ENCODE measurements at places on chromosomes 16 and 17.

DNA sequence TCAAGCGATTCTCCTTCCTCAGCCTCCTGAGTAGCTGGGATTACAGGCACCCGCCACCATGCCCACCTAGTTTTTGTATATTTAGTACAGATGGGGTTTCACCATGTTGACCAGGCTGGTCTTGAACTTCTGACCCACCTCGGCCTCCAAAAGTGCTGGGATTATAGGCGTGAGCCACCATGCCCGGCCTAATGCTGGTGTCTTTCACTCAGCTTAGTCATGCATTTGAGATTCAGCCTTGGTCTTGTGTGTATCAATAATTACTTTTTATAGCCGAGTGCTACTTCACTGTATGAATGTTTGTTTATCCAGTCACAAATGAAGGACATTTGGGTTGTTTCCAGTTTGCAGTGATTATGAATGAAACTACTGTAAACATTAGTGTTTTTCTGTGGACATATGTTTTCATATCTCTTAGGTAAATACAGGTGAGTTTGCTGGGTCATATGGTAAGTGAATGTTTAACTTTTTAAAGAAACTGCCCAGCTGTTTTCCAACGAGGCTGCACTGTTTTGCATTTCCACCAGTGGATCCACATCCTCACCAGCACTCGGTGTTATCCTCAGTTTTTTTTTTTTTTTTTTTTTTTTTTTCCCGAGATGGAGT lies 11.0 kb upstream of the PLCG2 start:
- H3K4me3 ChIP-seq = no peak overlapping the region
- no peaks in the 10 kb centered on the region for H3K27me3 ChIP-seq
- H3K36me3 ChIP-seq = no peaks in the 10 kb centered on the region
- no peak overlapping the region for H3K27ac ChIP-seq
- DNase-seq = no peak

DNA sequence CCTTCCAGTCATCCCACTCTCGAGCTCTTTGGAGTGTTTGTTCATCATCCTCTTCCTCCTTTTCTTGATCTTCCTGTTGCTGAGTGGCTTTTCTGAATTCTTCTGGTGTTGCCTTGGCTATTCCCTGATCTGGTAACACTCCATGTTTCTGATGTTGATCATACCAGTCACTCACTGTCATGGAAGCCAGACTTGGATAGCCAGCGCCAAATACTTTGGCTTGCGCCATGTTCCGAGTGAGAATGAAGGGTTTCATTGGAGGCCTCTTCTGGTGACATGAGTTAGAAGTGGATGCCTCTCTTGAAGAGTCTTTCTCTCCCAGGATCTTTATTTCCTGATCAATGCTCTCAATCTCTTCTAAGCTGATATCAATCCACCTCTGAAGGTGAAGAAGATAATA lies 31.2 kb downstream of the TEX14 start:
- peaks cover 7% of the 10 kb centered on the region for H3K27me3 ChIP-seq
- H3K4me1 ChIP-seq = peaks cover 19% of the 10 kb centered on the region
- no peak for DNase-seq
- H3K36me3 ChIP-seq = peaks cover 5% of the 10 kb centered on the region

GRCh38 chr16:22933173-22933572 lies 119.2 kb downstream of the HS3ST2 start:
- H3K27me3 ChIP-seq = peaks cover 29% of the 10 kb centered on the region
- no peak overlapping the region for H3K27ac ChIP-seq
- no peak overlapping the region for H3K4me3 ChIP-seq
- no peak for DNase-seq
- no peaks in the 10 kb centered on the region for H3K4me1 ChIP-seq
- no peaks in the 10 kb centered on the region for H3K36me3 ChIP-seq

DNA sequence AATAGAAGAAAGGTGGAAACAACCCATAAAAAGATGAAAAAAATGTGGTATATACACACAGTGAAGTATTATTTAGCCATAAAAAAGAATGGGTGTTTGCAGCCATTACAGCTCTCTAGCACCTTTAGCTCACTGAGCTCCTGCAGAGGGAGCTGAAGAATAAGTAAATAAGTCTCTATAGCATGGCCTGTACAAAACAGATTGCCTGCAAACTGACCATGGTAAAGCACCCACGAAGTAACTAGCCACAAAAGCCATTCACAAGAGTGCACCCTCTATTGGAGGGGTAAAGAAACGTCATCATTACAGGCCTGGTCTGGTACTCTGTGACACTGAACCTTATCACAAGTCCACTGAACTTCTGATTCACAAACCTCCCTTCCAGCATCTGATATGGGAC lies 76.3 kb downstream of the USP32 start:
- no peak overlapping the region for H3K4me3 ChIP-seq
- DNase-seq = no peak
- peaks cover 16% of the 10 kb centered on the region for H3K36me3 ChIP-seq
- H3K27ac ChIP-seq = no peak overlapping the region
- H3K27me3 ChIP-seq = no peaks in the 10 kb centered on the region

- no peak overlapping the region for H3K4me3 ChIP-seq
- no peaks in the 10 kb centered on the region for H3K36me3 ChIP-seq
- no peak for DNase-seq
- H3K27ac ChIP-seq = no peak overlapping the region
Measured at GRCh38 chr16:74034862-74035261, 261.8 kb upstream of the PSMD7 start.

DNA sequence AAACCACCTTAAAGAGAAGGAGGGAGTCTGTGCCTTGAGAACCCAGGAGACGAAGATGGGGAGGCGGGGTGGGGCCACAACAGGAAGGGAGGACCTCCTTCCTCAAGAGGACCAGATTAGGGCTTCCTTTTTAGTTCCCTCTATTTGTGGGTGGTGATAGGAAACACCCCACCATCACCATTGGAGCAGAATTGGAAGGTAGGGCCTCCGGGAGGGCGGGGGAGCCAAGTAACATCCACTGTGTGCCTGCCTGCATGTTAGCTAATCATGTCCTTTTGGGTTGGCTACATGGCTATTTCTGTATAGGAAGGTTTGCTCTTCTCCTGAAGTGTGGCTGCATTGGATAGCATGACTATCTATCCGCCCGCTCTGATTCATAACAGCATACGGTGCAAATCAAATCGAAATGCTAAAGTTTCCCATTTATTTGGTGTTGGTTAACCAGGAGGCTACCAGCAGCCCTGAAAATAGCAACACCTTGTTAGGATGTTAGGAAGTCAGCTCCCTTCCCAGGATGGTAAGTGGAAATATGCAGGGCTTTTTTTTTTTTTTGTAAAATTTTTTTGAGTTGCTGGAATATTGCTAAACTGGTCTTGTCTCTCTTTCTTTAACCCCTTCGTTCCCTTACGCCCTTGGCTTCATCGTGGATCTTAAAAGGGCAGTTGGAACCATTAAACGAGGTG lies 4.2 kb downstream of the SYT17 start:
- no peak overlapping the region for H3K27ac ChIP-seq
- H3K36me3 ChIP-seq = no peaks in the 10 kb centered on the region
- H3K27me3 ChIP-seq = peaks cover 22% of the 10 kb centered on the region

DNA sequence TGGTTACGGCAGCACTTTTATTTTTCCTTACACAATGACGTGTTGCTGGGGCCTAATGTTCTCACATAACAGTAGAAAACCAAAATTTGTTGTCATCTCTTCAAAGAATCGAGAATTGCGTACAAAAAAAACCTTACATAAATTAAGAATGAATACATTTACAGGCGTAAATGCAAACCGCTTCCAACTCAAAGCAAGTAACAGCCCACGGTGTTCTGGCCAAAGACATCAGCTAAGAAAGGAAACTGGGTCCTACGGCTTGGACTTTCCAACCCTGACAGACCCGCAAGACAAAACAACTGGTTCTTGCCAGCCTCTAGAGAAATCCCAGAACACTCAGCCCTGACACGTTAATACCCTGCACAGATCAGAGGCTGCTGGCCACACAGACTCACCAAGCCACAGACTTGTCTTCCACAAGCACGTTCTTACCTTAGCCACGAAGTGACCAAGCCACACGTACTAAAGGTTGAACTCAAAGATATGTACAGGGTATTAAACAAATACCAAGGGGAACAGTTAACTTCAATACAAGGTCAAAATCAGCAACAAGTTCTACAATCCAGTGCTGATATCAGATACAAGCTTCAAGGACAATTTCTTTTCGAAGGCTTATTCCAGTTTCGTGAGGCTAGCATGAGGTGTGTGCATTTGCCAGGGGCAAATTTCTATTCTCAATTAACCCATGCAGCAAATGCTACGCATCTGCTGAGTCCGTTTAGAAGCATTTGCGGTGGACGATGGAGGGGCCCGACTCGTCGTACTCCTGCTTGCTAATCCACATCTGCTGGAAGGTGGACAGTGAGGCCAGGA lies 2.4 kb downstream of the ACTG1 start:
- peak overlapping the region; percentile 93 for H3K27ac ChIP-seq
- no peak for DNase-seq
- H3K4me3 ChIP-seq = peak overlapping the region; percentile 96
- peaks cover 43% of the 10 kb centered on the region for H3K36me3 ChIP-seq
- peaks cover 11% of the 10 kb centered on the region for H3K27me3 ChIP-seq

- DNase-seq = no peak
- H3K4me3 ChIP-seq = no peak overlapping the region
- no peak overlapping the region for H3K27ac ChIP-seq
- H3K36me3 ChIP-seq = no peaks in the 10 kb centered on the region
- no peaks in the 10 kb centered on the region for H3K27me3 ChIP-seq
Measured at GRCh38 chr16:74219706-74220105, 76.9 kb upstream of the PSMD7 start.

- DNase-seq = no peak
- no peaks in the 10 kb centered on the region for H3K27me3 ChIP-seq
- H3K4me3 ChIP-seq = no peak overlapping the region
- H3K36me3 ChIP-seq = no peaks in the 10 kb centered on the region
- H3K27ac ChIP-seq = no peak overlapping the region
- peaks cover 4% of the 10 kb centered on the region for H3K4me1 ChIP-seq
Measured at GRCh38 chr17:38690386-38690785, 14.7 kb upstream of the MLLT6 start.

DNA sequence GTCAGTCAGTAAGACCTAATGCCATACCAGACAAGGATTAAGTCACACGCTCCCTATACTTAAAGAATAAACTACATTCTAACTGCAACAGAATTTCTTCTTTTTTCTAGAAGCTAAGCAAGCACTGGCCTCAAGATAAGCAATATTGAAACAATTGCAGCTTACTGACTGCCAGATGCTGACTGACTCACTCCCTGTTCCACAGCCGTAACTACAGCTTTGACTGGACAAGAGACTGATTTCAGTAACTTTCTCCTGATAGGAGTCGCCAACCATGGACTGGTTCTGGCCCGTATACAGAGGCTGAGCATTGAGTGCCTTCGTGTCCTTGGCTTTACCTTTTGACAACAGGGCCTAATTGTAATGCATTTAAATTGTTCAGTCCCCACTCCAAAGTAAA lies 67.9 kb downstream of the TRIM37 start:
- H3K36me3 ChIP-seq = peaks cover 18% of the 10 kb centered on the region
- H3K4me3 ChIP-seq = no peak overlapping the region
- H3K27me3 ChIP-seq = no peaks in the 10 kb centered on the region
- DNase-seq = no peak
- H3K4me1 ChIP-seq = no peaks in the 10 kb centered on the region

DNA sequence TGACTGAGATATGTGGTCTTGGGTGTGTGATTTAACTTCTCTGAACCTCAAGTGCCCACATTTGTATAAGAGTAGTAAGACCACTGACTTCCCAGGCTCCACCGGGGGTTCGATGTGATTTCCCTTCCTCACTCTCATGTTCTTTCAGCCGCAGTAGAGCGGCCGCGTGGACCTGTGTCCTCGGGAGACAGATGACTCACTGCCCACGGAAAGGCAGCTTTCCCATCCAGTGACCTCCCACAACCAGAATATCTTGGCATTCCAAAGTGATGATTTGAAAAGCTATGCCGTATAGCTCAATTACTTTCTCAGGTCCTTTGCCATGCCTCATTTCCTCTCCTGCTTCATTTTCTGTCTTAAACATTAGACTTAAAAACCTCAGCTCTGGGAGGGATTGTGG lies 73.6 kb downstream of the IL21R start:
- H3K36me3 ChIP-seq = peaks cover 17% of the 10 kb centered on the region
- no peaks in the 10 kb centered on the region for H3K4me1 ChIP-seq
- no peak overlapping the region for H3K27ac ChIP-seq
- H3K4me3 ChIP-seq = no peak overlapping the region
- no peak for DNase-seq

DNA sequence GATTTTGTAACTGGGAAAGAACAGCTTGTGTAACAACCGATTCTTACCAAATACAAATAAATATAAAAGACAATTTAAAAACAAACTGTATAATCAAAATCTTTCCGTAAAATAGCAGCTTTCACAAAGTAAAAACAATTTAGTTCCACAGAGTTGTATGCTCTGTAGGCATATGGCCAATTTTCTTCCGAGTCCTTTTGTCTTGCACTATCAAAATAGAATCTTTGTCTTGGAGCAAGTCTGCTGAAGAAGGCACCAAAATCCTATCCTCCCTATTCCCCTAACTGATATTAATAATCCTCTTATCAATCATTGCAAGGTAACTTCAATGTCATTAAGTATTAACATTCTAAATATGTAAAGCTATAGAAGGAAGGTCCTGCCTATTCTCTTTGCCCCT lies 7.6 kb downstream of the THUMPD1 start:
- peaks cover 24% of the 10 kb centered on the region for H3K4me1 ChIP-seq
- no peaks in the 10 kb centered on the region for H3K27me3 ChIP-seq
- no peak overlapping the region for H3K4me3 ChIP-seq
- DNase-seq = no peak

DNA sequence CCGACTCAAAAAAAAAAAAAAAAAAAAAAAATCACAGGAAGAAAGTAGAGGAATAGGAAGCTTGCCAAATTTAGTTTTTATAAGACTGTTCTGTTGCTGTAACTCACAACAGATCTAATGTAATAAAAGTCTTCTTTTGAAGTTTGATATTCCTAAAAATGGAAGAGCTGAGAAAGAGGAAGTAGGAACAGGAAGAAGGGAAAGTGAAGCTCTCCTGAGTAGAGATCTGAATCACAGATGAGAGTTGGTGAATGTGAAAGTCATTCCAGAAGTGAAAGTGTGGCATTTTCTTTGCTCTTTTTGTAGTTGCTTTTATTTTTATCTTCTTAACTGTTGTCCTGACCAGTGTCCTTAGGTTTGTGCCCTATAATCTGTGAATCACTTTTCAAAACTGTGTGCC lies 2.1 kb downstream of the NMT1 start:
- no peak for DNase-seq
- peak overlapping the region; percentile 21 for H3K27ac ChIP-seq
- no peaks in the 10 kb centered on the region for H3K27me3 ChIP-seq
- H3K36me3 ChIP-seq = peaks cover 40% of the 10 kb centered on the region
- H3K4me1 ChIP-seq = peaks cover 53% of the 10 kb centered on the region

GRCh38 chr17:29293890-29294579 lies at the start of gene NUFIP2:
NUFIP2 (minus strand) TSS chr17:29294148; CDS start chr17:29294059, 89 bp downstream.
- peak within 1 kb of the TSS; percentile 99 for H3K27ac ChIP-seq
- peak; percentile 98 for DNase-seq
- H3K36me3 ChIP-seq = peaks cover 33% of the 10 kb centered on the region
- H3K27me3 ChIP-seq = peaks cover 5% of the 10 kb centered on the region

DNA sequence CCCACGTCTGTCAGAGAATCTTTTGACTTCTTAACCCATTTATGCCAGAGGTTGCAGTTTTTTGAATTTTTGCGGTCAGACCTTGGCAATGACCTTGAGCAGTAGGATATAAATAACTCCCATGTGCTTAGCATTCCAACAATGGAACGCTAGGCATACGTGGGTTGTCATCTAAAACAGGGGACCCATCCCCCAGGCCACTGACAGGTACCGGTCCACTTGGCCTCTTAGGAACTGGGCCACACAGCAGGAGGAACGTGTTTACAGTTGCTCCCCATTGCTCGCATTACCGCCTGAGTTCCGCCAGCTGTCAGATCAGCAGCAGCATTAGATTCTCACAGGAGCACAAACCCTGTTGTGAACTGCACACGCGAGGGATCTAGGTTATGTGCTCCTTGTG lies 76.8 kb upstream of the LGALS9 start:
- H3K4me3 ChIP-seq = no peak overlapping the region
- peaks cover 27% of the 10 kb centered on the region for H3K4me1 ChIP-seq
- H3K27ac ChIP-seq = no peak overlapping the region
- H3K36me3 ChIP-seq = peaks cover 35% of the 10 kb centered on the region
- no peak for DNase-seq
- no peaks in the 10 kb centered on the region for H3K27me3 ChIP-seq

All from activated naive CD8-positive, alpha-beta T cell treated with anti-CD3 and anti-CD28 coated beads for 36 hours (primary cell).